Activated CD4-positive, alpha-beta T cell treated with anti-CD3 and anti-CD28 coated beads, Interleukin-2, amount 50 U/mL, for 4 hours (primary cell): ENCODE measurements at places on chromosomes 7 and 10.

- DNase-seq: no peak
Observed at GRCh38 chr7:82472966-82473365, 29.4 kb upstream of the CACNA2D1 start.

DNA sequence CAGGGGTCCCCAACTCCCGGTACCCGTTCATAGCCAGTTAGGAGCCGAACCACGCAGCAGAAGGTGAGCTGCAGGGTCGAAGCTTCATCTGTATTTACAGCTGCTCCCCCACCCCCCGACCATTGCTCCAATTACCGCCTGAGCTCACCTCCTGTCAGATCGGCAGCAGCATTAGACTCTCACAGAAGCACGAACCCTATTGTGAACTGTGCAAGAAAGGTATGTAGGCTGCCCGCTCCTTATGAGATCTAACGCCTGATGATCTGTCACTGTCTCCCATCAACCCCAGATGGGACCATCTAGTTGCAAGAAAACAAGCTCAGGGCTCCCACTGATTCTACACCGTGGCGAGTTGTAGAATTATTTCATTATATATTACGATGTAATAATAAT is 14.6 kb upstream of the AZGP1 start:
- no peak for DNase-seq

DNA sequence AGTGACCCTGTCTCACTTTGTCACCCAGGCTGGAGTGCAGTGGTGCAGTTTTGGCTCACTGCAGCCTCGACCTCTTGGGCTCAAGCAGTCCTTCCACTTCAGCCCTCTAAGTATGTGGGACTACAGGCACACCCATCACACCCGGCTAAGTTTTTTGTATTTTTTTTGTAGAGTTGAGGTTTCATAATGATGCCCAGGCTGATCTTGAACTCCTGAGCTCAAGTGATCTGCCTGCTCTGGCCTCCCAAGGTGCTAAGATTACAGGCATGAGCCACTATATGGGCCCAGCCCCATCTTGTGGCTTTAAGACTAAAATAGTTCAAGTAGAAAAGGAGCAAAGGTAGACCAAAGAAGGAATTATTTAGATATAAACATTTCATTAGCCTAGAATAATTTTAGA is 65.5 kb downstream of the MLLT10 start:
- DNase-seq: no peak

DNA sequence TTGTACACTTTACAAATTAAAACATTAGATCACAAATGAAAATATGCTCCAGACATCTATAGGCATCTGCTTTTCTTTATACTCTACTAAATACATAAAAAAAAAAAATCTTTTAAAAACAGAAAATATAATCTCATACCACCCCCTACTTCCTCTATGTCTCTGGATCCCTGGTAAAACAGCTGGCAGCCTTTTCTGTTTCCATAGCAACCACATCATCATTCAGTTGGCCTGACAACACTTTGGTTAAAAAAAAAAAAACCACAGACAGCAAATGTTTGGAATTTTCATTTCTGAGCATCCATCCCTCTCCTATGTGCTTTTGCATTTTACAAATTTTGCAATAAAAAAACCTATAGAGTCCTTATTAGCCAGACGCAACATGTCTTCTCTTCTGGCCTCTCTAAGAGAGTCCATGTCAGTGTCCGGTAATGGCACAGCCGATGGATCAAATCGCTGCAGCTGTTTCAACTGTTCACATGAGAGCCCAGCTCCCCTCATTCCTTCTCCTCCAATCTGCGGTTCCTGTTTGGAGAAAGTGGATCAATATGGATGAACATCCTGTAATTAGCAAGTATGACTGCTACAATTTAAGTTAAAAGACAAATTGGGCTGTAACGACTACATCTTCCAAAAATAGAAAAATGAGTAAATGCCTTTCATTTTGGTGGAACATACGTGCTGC is 105.6 kb downstream of the NSUN6 start:
- no peak for DNase-seq

DNA sequence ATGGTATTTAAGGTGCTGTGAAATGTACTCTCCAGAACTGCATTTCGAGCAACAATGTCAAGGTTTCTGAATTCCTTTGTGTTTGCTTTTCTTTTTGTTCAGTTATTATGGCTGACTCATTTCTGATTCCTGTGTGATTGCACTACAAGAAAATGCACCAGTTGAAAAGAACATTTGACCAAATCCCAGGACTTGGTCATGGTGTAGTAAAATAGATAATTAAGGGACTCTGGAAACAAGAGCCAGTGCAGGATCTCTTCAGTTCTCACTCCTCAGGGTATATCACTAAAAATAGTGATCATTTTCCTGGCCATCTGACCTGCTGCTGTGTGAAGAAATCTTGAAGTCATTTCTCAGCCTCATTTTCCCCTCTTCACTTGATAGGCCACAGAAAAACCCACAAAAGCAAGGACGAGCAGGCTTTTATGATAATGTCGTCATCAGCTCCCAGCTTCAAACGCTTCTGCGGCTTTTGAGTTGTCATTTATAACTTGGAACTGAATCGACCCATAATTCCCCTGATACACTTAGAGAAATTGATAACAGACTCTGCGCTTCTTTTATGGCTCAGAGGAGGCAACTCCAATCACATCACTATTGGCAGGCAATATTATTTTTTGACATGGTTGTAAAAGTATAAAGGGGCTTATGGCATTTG is 274.7 kb downstream of the HDAC9 start:
- DNase-seq: no peak

GRCh38 chr10:88185830-88186229 is 322.4 kb downstream of the PTEN start:
- no peak for DNase-seq

GRCh38 chr10:15433850-15434537 is 62.9 kb upstream of the FAM171A1 start:
- DNase-seq: no peak

GRCh38 chr10:116385994-116386809 is 41.4 kb upstream of the PNLIPRP3 start:
- DNase-seq: no peak

DNA sequence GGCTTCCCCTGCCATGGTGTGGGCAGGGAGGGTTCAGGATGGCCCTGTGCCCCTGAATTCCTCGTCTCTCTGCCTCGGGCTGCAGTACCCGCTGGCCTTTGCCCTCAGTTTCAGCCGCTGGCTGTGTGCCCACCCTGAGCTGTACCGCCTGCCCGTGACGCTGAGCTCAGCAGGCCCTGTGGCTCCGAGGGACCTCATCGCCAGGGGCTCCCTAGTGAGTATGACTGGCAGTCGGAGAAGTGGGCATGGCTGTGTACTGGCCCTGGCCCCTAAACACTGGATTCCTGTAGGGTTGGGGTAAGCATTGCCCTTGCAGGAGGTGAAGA is 59.6 kb downstream of the PALD1 start:
- no peak for DNase-seq

DNA sequence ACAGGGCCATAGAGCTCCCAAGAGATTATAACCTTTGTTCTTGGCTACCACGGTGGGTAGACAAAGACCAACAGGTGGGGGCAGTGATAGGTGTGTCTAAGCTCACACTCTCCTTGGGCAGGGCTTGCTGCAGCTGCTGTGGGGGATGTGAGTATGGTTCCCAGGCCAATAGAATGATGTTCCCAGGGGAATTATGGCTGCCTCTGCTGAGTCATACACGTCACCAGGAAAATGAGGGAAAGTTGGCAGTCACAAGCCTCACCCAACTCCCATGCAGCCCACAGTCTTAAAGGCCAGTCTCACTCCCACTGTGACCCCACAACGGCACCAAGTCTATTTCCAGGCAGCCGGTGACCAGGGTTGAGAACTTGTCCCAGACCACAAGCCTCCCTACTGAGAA is 453.4 kb upstream of the PODXL start:
- DNase-seq: no peak

DNA sequence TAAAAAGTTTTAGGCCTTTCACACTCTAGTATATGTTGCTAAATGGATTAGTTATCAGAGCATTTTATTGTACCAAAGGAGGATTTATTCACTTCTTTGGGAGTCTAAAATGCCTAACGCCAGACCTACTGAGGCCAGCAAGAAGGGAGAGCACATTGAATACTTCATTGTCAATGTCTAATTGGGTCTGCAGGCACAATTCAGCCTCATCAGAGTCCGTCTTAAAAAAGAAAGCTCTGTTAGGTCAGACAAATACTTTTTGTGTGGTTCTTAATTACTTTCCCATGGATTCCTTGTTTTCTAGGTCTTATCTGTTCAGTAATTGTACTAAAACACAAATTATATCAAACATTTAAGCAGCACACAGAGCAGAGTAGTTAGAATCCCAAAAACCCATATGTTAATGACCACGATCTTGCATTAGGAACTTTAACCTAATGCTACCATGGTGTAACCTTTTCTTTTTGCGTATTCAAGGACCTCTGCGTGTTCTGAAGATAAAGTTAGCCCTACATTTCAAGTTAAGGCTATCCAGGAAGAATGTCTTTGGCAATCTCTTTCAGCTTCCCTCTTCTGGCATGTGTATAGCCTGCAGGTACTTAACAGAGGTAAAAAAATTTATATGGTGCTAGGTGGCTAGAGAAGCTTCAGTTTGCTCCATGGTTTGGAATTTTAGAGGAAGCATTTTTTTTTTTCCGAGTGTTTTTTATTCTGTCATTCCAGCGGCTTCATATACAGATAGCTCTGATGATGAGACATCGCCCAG is 45.7 kb upstream of the STRIP2 start:
- DNase-seq: no peak

- DNase-seq: no peak
Observed at GRCh38 chr7:151721694-151722093, 155.2 kb downstream of the PRKAG2 start.

- no peak for DNase-seq
Observed at GRCh38 chr7:145327646-145328045, 491.8 kb upstream of the TPK1 start.
